ENCODE measurements at places on chromosomes 4 and X. TPM values are rescaled to one million over a fixed set of nuclear protein-coding genes. Genes with fewer than 3 reads are reported as not detected.

Gene UCHL1
- total RNA-seq: 12.8 TPM

DNA sequence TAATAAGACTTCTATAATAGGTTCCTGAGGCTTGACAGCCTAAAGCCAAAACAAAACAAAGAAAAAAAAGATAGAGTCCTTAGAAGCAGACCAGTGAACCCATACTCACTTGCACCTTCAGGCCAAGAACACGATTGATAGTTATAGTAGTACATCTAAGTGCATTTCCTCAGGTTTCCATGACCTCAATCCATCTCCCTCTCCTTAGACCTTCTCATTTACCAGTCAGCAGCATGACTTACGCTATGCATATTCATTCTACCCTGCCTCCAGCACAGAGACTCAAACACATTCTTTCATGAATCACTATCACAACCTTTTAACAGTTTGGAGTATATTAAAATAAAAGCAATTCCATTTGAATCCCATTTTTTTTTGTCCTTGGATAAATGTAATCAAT is 855.6 kb downstream of the CCSER1 start:
- DNase-seq: no peak

DNA sequence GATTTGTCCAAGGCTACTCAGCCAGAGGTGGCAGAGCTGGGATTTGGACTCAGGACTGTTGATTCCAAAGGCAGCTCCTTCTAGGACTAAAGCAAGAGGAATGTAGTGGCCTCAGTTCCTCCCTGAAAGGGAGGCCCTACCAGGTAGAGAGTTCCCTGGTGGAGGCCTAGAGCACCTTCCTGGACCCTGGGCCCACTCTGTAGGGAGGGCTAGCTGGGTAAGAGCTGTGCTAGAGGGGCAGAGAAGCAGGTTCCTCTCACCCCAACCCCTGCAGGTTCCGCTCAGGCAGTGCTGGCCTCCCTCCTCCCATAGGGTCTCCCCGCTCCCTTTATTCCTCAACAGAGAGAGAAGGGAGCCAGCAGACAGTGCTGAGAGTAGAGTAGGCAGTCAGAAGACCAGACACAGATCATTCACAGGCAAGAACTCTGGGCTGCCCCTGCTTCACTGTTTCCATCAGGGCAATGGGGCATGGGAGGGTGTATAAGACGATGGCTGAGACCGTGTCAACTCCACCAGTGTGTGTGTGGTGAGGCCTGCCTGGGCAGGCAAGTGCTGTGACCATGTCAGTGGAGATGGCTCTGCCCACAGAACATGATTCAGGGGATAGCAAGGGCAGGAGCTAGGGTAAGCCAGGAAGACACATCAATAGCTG is 12.4 kb upstream of the PJA1 start:
- no peak for DNase-seq

Gene AFM
- total RNA-seq: 0.35 TPM

GRCh38 chrX:136856551-136856950 is 24.0 kb downstream of the RBMX start:
- DNase-seq: no peak

DNA sequence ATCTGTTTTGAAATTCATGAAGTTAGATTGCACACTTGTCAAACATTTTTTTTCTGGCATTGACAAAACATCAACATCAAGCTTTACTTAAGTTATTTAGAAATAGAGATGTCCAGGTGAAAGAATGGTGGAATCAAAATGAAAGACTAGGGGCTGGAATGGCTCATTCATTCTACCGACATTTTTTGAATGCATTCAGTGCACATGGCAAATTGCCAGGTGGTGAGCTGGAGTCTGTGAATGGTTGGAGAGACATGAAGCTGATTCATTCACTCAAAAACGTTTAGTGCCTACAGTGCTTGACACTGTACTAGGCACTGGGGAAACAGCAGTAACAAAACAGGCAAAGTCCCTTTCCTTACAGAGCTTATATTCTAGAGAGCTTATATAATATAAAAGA is 292.4 kb downstream of the PPP1R2C start:
- DNase-seq: no peak

Gene RNF150
- total RNA-seq: 20.5 TPM

DNA sequence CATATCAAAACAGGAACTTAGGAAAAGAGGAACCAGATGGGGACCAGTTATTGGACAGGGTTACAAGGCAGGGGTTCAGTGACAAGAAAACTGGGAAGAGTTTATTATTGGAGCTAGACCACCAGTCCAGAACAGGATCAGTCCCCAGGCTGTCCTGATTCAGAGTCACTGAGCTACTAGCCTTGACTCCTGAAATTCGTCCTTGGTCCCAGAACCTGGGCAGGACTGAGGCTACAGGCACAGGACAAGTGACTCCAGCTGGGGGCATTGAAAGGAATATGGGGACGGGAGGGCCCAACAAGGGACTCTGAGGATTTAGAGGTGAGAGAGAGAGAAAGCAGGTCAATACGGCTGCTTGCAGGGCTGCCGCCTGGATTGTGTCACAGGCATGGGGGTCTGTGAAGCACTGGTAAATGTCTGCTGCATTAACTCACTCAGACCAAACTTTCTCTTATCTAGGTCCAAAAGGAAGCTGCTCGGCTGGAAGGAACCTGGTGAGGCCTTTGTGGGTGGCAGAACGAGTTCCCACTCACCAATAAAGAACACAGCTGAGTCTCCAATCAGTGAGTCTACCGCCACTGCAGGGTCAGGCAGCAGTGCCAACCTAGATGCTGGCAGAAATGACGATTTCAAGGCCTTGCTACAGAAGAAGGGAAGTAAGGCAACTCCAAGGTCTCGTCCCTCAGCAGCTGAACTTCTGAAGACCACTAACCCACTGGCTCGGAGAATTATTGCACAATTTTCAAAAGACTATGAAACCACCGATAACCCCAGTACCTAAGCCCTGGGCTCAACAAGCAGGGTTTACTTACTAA is 11.3 kb upstream of the RTL5 start:
- no peak for DNase-seq
